ENCODE measurements at places on chromosomes 4 and X.

DNA sequence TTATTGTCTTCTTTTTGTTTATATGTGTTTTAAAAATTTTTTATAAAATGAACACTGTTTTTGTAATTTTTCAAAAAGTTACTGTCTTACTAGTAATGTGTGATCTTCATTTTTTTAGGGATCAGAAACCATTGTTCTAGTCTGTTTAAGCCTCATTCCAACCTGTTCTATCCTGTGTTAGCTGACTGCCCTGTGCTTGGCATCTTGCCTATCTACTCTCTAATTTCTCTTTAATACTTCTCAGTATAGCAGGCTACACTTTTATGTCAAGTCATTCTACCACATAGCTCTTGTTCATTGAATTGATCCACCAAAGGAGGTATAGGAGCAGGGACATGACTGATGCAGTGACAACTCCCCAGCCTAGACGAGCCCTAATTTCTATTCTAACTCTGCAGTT, 70.2 kb upstream of the PLS3 start:
- DNase-seq = no peak

- DNase-seq = no peak
Observed at GRCh38 chr4:142040043-142040442, 403.7 kb downstream of the IL15 start.

GRCh38 chr4:4870576-4871241, 11.2 kb downstream of the MSX1 start:
- no peak for DNase-seq

GRCh38 chr4:52889778-52890520, 27.8 kb downstream of the RASL11B start:
- DNase-seq = no peak

GRCh38 chrX:10571260-10571659, 49.1 kb downstream of the MID1 start:
- no peak for DNase-seq

- no peak for DNase-seq
Observed at GRCh38 chr4:22237155-22237751, 278.6 kb downstream of the ADGRA3 start.

- DNase-seq = no peak
Observed at GRCh38 chrX:143500751-143501150, 16.5 kb downstream of the SPANXN3 start.

- no peak for DNase-seq
Observed at GRCh38 chr4:87270144-87270543, 49.7 kb upstream of the KLHL8 start.

DNA sequence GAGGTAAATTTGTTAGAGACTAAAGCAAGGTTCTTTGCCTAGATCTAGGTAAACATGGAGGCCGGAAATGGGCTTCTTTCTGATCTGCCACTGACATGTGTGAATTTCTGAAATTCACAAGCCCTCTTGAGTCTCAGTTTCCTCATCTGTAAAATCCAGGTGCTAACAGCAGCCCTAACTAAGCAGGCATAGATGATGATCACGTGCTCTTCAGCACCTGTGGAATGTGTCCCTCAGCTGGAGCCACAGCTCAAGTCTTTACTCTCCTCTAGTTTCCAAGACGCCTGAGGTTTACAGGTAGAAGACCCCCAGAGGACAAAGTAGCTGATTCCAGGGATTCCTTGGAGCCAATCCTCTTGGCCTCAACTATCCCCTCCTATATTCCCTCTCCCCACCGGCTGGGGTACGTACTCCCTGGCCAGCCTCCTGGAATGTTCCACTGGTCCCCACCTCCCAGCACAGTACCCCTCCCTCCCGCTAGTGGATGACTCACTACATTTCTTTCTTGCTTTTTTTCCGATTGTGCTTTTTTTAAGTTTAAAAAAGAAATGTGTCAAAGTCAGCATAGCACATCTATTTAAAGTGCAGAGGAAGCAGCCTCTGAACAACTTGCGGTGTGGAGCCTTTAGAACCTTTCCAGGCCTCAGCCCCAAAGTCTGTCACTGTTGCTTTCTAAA, 98.4 kb downstream of the PHKA2 start:
- DNase-seq = no peak

- no peak for DNase-seq
Observed at GRCh38 chrX:118353081-118353850, 7.4 kb downstream of the WDR44 start.
